ENCODE measurements at places on chromosomes 6 and 20.

DNA sequence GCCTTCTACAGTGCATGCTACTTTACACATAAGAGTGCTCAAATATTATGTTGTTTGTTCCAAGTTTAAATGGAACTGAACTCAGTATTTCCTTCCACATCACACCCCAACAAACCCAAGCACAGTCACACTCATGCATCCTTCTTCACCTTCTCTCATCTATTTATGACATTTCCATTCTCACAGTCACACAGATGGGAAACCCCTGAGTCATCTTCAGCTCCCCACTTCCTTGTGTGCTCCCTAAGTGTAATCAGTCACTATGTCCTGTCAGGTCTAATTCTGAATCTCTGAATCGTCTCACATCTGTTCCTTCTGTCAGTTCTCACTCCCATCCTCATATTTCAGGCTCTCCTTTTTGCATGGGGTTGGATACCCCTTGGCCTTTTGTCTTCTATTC is 96.0 kb downstream of the RIMS1 start:
- no peak for DNase-seq

GRCh38 chr6:87575423-87575822 is 14.4 kb downstream of the RARS2 start:
- no peak for DNase-seq

DNA sequence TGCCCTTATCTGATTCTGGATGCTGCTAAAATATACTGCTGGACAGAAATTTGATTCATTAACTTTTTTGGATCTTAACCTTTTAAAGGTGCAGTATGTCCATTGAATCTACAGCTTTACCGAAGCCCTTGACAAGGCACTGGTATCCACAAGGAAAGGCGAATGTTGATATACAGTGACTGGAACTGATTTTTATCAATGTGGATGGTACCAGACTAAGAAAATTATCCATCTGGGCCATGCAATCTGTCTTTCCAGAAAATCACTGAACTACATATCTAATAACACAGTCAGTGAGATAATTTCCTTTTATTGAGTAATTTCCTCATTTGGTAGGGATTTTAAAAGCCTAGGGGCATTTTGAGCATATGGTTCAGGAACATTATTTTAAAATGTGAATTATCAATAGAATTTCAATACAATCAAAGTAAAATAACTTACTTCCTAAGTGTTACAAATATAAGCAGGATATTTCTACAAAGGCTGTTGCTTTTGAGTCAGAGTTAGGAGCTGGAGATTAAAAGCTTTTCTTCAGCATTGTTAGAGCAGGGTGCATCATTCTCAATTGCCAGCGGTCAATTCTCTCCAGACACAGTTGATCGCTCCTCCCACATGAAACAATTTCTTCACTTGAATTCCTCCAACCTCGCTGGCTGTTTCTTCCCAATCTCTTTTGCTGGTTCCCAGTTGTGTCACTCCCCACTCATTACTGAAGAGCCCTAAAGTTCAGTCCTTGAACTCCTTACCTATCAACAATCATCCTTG is 585.3 kb upstream of the FLRT3 start:
- DNase-seq: no peak

GRCh38 chr20:13430346-13431002 is 208.3 kb downstream of the TASP1 start:
- no peak for DNase-seq

DNA sequence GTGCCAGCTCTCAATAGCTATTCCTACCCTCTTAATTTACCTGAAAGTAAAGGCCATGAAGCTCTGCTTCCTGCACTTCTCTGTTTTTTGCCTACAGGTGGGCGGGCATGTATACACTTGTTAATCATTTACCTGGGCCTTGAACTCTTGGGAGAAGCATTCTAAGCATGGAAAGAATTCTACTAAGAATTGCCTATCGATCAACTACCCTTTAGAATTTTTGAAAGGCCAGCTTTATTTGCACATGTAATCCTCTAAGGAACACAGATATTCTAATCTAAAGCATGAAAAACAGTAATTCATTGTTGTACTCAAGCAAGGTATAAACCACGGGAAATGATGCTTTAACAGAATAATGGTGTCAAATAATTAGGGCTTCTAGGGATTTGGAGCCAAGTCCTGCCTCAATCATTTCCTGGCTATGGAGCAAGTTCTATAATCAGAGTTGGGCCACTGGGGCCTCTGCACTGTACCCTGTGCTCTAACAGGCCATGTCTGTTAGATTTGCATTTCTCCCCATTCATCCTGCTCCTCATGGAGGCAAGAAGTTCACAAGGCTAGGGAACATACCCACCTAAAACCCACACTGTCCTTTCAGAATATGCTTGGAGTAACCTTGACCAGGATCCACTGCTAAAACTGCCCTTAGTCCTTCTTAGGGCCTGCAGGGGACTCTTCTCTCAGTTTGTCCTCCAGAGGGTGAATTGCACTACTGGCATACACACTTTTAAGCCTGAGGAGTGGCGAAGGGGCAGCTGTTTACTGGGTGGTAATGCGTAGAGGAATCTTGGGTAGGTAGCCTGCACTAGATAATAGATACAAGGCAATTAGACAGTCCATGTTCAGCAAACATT is 276.4 kb upstream of the JAG1 start:
- no peak for DNase-seq

GRCh38 chr6:71444222-71444621 is 155.6 kb downstream of the OGFRL1 start:
- DNase-seq: no peak

DNA sequence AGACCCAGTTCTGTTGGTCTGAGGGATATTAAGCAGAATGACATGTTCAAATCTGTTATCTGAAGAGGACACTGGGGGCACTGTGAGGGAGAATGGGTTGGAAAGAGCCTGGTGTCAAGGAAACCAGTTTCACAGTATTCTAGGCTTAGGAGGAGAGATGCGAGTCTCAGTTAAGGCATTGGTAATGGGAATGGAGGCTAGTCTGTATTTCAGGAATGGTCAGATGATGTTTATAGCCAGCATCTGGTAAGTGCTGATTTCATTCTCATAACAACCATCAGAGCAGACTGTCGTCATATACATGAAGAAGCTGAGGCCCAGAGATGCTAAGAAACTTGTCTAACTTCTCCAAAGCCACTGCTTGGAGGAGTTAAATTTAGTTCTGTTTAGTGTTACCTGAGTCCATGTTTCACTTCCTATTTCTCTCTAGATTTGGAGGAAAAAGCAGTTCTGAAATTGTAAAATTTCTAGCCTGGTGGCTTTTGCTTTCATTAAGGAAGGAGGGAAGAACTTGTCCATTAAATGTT is 242.0 kb downstream of the ARID1B start:
- no peak for DNase-seq

DNA sequence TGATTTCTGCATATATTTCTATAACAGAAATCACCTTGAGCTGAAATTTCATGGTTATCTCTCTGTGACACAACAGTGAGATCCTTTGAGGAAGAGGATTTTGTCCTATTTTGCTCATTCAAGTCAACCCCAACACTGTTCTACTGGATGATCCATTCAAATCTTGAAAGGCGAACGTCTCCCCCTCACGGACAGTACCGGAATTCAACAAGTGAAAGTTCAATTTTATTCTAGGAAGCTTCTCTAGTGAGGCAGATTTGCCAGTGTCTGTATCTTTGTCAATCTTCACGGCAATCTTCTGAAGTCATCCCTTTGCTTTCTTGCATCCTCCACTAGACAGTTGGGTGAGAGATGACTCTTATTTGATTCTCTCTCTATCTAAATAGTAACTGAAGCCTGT is 91.7 kb upstream of the PDE7B start:
- peak; percentile 44 for DNase-seq

DNA sequence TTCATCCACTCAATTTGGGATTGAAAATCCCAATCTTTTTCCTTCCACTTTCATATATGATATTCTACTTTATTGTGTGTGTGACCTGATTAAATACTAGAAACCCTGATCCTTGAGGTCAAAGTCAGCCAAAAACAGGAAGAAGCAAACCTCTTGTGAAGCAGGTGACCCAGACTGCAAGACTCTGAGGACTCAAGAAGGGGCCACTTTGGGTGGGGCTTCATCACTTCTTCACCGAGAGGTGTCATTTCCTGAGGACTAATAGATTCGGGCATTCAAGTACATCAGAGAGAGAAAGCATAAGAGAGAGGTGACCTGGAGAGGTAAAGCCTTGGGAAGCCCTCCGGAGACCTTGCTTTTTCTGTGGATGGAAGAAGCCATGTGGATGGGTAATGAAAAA is 129.0 kb downstream of the CFAP61 start:
- no peak for DNase-seq

GRCh38 chr6:43657221-43657802 is 12.5 kb downstream of the RSPH9 start:
- no peak for DNase-seq

- DNase-seq: no peak
Measured at GRCh38 chr6:157329829-157330228, 6.5 kb upstream of the TMEM242 start.

- DNase-seq: peak; percentile 60
Measured at GRCh38 chr6:83429857-83430610, 817 bp downstream of the ME1 start.

- DNase-seq: no peak
Measured at GRCh38 chr20:2311329-2311728, 15.5 kb downstream of the TGM3 start.

DNA sequence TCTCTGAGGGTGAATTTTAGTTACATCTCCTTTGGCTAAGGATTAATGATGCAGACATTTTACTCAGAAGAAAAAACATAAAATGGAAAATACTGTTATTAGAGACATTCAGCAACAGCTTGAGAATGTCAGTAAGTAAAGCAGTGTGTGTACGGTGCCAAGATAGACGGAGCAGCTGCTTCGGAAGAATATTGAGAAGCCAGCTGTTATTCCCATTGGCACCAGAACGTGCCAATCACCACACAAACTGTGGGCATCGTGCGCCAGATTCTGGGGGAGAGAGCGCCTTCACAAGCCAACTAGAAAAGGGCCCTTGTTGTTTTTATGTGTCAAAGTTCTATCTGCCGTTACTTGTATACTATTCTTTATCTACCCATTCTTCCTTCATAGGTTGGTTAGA is 163.4 kb downstream of the MTFR2 start:
- DNase-seq: peak; percentile 61

- DNase-seq: no peak
Measured at GRCh38 chr6:105628156-105628860, 225.4 kb upstream of the PREP start.

GRCh38 chr20:1174787-1175186 is 10.0 kb downstream of the TMEM74B start:
- DNase-seq: no peak

DNA sequence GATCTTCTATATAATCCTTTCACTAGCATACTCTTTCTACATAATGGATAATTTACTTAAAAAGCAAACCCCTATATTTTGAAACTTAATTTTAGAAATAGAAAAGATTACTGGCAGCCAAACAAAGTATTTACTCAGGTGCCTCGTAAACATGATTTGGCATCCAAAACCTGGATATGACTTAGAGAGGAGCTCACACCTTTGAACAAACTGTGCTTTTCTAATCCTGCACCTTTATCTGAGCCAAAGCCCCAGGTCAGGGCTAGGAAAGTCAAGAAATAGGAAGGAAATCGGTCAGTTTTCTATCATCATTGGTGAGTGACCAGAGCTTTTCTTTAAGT is 170.9 kb downstream of the PHF3 start:
- no peak for DNase-seq
